ENCODE measurements at places on chromosomes 12 and 14.

GRCh38 chr14:58060077-58060476 is 91.9 kb downstream of the ARMH4 start:
- DNase-seq: no peak

- no peak for DNase-seq
These were observed 2.1 kb downstream of the RPS29 start for GRCh38 chr14:49584058-49584457.

DNA sequence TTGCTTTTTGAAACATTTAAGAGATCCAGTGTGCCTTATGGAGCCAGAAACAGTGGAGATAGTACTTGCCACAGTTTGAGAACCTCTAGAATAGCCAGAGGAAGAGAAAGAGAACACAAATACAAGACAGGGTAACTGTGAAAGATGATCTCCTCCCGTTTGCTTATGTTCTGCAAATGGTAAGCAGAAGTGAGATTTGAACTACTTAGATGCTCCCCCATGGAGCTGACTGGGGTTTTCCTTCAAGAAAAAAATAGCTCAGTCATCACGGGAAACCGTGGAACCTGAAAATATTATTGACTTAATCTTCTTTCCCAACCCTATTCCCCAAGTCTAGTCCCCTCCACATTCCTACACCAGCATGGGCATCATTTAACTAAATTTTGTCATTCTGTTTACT is 87.1 kb downstream of the KIF21A start:
- no peak for DNase-seq

DNA sequence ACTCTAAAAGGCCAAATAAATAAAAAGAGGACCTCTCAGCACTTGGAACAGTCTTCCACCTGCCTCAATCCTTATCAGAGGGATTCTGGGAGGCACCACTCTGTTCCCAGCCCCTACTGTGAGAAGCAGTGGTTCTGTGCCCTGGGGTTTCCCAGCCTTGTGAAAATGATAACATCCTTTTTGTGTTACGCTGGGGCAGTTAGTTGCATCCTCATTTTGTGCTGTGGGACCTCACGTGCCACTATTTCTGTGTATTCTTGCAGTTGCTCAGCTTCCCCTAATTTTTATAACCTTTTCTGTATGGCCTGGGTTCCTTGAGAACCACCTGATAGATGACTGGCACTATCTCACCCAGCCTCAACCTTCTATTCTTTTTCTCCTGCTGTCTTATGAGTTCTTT is 10.8 kb upstream of the CMA1 start:
- DNase-seq: no peak

DNA sequence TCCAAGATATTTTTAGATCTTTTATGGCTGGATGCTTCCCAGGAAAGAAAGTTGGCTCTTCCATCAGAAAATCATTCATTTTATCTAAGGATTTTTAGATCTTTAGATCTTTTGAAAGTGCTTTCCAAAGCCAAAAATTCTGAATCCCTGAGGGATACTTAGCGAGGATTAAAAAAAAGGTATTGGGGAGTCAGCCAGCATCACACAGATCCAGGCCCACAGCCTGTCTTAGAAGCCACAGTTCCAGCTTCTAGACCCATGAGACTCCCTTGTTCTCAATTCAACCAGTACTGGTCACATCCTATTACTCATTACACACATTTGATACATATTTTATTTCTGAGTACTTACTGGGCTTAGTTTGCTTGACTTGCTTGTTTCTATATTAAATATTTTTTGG is 49.9 kb downstream of the TSPAN8 start:
- DNase-seq: no peak

Data from activated naive CD8-positive, alpha-beta T cell treated with anti-CD3 and anti-CD28 coated beads, Interleukin-2, amount 50 U/mL, for 16 hours (primary cell).